ENCODE measurements at places on chromosomes 7 and 10.

DNA sequence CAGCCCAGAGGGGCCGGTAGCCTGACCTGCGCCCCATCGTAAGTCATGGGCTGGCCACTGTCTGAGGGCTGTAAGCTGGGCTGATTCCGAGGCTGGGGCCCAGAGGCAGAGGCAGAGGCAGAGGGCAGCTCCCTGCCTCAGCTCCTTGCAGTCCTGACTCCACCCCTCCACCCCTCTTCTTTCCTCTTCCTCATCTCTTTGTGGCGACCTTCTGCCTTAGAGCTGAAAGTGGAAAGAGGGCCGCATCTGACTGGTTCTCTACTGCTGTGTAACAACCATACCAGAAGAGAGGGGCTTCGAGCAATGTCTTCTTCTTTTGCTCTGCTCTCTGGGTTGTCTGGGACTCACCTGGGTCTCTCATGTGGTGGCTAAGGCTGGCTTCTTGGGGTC lies 179.1 kb downstream of the RPS24 start:
- no peak for DNase-seq

- no peak for DNase-seq
Observed at GRCh38 chr10:130160775-130161174, 24.6 kb downstream of the GLRX3 start.

- peak; percentile 85 for DNase-seq
Observed at GRCh38 chr10:101031796-101032636, 982 bp downstream of the SFXN3 start.

GRCh38 chr10:102795453-102796406 lies 41.5 kb downstream of the CYP17A1 start:
- DNase-seq = no peak

GRCh38 chr7:18288322-18289037 lies 207.1 kb upstream of the HDAC9 start:
- no peak for DNase-seq

- peak; percentile 34 for DNase-seq
Observed at GRCh38 chr10:109650228-109650627, 273.1 kb downstream of the XPNPEP1 start.

DNA sequence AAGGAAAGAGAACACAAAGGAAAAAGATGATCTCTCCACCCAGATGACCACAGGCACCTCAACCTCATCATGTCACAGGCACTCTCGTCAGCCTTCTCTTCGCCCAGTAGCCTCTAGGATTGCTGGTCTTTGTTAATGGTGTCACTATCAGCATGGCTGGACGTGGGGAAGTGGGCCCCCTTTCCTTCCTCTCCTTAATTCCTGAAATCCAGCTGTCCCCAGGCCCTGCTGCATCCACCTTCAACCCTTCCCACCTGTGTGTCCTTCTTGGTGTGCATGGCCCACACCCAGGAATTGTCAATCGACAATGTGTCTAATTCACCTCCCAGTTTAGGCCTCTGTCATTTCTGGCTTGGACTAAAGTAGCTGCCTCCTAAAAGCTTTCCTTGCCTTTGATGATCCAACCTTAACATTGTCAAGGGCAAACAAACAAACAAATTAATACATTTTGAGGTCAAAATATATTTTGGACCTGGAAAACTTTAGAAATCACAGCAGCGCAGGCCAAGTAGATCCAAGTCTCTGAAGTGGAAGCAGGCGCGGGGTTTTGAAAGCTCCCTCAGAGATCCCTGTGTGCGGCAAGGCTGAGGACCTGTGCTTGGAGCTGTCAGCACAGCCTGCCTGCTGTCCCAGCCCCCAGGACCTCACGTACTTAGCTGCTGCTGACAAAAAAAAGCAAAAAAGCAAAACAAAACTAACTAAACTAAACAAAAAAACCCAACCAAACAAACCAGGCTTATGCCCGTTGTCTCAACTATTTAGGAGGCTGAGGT lies 193.3 kb upstream of the LYZL2 start:
- no peak for DNase-seq

DNA sequence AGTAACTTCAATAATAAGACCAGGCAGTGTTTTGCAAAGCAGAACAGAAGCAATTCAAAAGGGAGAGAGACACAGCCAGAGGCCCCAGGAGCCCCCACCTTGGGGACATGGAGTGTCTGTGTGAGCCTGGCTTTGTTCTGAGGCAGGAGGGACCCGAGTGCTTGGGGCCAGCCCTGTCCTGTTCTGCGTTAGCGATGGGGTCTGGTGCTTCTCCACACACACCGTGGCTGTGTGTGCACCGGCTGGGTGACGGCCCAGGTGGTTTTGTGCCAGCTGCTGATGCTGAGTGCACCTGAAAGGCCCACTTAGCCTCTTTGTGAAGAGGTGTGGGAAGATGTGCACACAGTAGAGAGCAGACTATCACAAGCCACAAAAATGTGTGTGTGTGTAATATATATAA lies 468.9 kb downstream of the DNAJB6 start:
- no peak for DNase-seq

- peak; percentile 69 for DNase-seq
Observed at GRCh38 chr7:99447943-99448342, 9.2 kb downstream of the CPSF4 start.

DNA sequence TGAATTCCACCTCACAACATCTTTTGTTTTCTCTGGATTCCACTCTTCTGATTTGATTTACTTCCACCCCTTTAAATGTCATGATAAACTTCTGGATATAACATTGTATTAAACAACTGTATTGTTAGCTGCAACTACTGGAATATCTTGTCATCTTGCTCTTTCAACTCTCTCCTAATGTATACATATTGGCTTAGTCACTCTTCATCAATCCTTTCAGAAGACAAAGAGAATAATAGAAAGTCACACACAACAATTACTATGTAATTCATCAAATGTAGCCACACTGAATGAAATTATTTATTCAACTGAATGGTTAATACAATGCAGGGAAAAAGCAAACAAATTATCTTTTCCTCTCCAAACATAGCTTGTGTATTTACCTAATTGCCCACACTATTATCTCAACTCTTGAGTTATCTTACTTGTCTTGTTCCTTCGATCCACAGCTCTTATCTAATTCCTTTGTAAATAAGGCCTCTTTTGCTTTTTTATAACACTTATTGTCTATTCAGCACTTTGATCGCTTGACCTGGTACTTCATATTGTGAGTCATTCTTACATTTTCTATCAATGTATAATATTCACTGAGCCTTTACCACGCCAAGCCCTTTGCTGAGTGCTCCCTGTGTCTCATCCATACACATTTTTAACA lies 16.7 kb downstream of the SEMA3A start:
- peak; percentile 97 for DNase-seq

GRCh38 chr7:518630-519483 lies 789 bp downstream of the PDGFA start:
- DNase-seq = peak; percentile 84

DNA sequence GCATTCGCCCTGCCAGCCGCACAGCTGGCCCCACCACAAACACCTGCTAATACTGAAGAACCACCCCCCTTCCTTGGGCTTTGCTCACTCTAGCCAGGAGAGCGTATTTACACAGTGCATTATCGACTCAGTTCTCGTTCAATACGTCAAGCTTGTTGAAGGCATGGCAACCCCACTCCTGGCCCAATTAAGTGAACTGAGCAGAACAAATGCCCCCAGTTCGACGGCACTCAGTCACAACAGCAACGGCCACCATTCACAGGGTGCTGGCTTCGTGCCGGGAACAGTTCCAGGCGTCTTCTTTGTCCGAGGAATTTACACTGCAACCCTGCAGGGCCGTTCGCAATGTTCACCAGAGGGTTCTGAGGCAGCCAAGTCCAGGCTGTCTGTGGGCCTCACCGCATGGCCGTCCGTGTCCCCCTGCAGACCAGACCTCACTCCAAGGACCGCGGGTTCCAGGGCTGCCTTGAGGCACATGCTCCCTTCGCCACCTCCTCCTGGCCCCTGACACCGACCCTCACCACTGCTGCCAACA lies 175.3 kb downstream of the DIP2C start:
- peak; percentile 91 for DNase-seq

DNA sequence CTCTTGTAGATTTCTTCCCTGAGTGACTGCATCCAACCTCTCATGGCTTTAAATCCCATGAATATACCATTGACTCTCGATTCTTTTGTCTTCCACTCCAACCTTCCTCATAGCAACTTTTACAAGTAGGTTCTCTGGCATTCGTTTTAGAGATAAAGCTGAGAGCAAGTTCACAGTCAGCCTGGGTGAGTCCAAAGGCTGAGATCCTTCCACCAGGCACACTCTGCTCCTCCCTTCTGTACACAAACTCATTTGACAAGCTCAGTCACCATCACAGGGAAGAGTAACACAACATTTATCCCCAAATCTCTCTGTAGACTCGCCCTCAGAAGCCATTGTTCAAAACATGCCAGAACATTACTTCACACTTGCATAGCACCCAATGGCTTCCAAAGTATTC lies 10.9 kb downstream of the CTTNBP2 start:
- DNase-seq = no peak

GRCh38 chr7:467393-467828 lies 52.2 kb downstream of the PDGFA start:
- no peak for DNase-seq

- DNase-seq = peak; percentile 52
Observed at GRCh38 chr10:118729641-118730258, 25.0 kb downstream of the CACUL1 start.

GRCh38 chr10:31940839-31941653 lies 12.4 kb upstream of the ARHGAP12 start:
- peak; percentile 93 for DNase-seq

DNA sequence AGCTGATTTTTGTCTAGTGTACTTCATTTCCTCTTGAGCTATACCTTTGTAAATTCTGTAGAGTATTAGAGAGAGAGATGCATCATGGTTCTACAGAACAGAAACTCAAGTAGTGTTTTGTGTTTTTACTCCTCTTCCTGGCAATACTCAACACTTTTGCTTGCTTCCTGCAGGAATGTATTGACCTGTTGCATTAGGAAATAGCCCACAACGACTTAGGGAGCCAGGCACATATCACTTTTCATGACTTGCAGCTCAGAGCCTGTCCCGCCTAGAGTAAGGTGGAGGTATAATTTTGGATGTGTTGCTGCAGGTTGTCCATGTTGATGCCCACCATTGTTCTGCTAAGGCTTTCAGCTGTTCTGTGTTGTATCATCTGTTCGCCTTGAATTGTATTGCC lies 216.3 kb downstream of the SDK1 start:
- DNase-seq = no peak

- no peak for DNase-seq
Observed at GRCh38 chr7:96061844-96062243, 260.1 kb downstream of the SLC25A13 start.

- no peak for DNase-seq
Observed at GRCh38 chr7:112969946-112970345, 116.7 kb downstream of the GPR85 start.
